ENCODE measurements at places on chromosomes 16 and 17. TPM values are rescaled to one million over a fixed set of nuclear protein-coding genes. Genes with fewer than 3 reads are reported as not detected.

Gene TOX3
- 0.23 TPM for total RNA-seq

Gene CD79B
- total RNA-seq: 0.70 TPM

Gene NRN1L
- 0.33 TPM for total RNA-seq

Gene HNF1B
- total RNA-seq: 24.3 TPM

Gene CES5A
- not detected for total RNA-seq

Gene TNP2
- not detected for total RNA-seq

Gene KIF19
- not detected for total RNA-seq

Data from A549 treated with ZK216348 at 1 μM for 4 hours (cell line).